Globus pallidus (tissue), 1 donor: ENCODE measurements at places on chromosomes 16 and 17.

DNA sequence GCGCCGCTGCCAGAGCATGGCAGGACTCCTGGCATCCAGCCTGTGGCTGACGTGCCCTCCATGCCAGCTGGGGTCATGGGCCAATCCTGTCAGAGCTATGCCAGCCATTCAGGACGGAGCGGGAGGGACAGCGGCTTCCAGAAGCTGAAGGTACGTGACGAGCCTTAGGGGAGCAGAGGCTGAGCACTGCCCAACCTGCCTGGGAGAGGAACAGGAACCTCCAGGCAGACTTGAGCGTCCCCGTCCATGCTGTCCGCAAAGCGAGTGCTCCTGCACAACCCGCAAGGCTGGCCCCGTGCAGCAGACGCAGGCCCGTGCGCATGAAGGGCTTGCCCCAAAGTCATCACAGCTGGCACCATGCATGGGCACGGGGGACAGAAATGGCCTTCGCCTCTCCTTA is 21.5 kb downstream of the NDUFAF8 start:
- no peak for DNase-seq

GRCh38 chr16:1181404-1182315 is 28.8 kb downstream of the CACNA1H start:
- DNase-seq = no peak

DNA sequence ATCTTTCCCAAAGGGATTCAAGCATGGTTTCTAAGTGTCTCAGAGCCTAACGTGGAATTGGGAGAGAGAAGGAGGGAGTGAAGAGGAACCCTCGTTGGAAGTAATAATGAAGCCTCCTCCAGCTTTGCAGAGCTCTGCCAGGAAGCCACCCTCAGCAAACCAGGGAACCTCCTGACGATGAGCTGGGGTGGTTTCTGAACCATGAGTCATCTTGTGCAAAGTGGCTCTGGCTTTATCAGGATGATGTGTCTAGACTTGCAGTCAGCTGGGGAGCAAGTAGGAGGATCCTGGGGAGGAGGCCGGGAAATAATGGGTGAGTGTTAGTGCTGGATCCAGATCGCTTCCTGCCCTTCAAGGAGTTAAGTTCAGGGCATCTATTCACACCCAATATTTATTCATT is 191.7 kb upstream of the RBFOX1 start:
- no peak for DNase-seq

DNA sequence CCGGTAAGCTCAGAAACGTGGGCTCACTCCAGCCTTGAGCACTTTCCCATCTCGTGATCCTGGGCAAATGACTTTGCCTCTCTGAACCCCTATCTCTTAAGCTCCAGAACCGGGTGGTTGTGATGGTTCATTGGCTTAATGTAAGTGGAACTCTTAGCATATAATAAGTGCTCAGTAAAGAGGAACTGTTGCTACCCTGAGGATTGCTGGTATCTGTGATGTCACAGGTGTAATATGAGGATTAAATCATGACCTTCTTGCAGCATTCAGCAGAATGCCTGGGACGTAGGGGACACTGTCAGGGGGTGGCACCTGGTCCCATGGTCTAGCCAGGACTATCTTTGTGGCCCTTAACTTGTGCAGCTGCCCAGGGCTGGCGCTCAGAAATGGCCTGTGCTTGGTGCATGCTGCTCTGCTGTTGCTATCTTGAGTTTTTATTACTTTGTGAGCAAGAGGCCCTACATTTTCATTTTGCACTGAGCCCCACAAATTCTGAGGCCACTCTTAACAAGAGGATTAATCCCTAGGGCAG is 68.8 kb downstream of the SREBF1 start:
- DNase-seq = no peak

DNA sequence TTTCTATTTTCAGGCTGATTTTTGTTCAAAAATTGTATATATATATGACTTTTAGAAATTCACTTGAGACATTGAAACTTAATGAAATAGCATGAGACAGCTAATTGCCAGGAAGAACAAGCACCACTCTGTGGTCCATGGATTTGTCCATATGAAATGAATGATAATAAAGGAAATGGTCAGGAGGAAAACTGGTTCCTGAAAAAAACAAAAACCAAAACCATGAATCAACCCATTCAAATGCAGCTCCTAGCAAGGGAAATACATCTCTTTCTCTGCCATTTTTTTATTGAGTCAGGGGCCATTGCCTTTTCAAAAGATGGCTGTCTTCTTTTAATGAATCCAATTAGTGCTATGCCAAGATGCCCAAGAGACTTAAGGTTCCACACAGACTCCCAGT is 230.7 kb downstream of the SLC39A11 start:
- DNase-seq = no peak

GRCh38 chr16:79316004-79316458 is 284.5 kb downstream of the MAF start:
- peak; percentile 14 for DNase-seq

DNA sequence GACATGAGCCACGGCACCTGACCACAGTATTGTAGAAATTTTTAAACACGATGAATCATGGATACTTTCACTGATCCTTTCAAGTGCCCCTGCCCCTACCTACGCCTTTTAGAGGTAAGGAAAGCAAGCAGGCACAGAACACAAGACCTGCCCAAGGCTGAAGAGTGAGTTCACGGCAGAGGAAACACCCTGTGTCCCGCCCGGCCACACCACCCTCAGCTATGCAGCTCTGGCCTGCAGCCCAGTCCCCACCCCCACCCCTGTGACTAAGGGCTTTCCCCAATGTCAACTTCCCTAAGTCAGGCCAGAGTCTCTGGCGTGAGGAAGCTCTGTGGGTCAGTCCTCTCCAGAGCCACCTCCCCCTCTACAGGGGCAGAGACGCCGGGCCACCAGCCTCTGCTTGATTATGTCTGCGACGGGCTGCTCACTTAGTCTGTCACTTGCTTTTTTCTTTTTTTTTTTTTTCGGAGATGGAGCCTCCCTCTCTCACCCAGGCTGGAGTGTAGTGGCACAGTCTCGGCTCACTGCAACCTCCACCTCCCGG is 8.4 kb downstream of the SLC16A5 start:
- DNase-seq = peak; percentile 34

GRCh38 chr17:44155488-44155887 is 13.8 kb downstream of the HROB start:
- DNase-seq = no peak

GRCh38 chr16:48153774-48154173 is 2.0 kb downstream of the ABCC12 start:
- DNase-seq = no peak

DNA sequence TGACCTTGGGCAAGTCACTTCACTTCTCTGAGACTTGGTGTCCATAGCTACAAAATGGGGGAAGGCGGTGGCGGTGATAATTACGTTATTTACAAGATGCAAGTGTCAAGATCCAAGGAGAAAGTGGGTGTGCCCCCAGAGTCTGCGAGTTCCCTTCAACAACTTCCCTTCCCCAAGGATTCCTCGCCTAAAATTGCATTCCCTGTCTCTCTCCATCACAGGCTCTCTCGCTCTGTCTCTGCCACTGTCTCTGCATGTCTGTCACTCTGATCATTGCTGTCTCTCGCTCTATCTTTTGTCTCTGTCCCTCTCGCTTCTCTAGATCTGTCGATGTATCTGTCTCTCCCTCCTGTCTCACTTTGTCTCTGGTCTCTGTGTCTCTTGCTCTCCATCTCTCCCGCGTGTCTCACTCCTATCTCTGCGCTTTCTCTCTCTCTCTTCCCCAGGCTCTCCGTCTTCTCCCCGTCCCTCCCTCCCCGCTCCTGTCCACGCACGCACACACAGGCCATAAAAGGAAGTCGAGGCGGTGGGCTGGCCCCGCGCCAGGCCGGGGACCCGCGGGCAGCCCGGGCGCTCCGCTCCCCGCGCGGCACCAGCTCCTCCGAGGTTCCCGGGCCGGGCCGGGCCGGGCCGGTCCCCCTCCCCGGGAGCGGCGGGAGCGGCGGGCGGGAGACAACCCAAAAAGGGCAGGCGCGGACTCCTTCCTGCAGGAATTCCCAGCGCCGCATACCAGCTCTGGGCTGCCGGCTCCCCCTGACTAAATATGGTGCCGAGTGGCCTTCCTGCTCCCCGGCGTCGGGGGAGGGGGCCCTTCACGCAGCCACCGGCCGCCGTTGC is 1.1 kb upstream of the MYH11 start:
- DNase-seq = no peak

- DNase-seq = no peak
These were observed 166.0 kb downstream of the PHKB start for GRCh38 chr16:47627085-47627639.

DNA sequence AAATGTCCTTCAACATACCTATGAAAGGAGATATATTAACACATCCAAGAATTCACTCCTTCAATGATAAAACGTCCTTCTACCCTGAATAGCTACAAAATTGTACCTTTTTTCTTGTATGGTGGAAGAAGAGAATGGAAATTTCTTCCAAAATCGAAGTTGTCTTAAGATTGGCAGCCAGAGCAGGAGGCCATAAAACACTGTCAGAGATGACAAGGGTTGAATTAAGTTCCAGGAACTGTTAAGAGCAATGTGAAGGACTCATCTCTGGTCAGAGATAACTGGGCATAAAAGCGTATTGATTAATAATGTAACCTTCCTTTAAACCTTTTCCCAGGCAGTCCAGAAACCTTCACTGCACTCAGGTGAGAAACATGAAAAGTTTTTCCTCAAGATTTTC is 12.9 kb upstream of the TOM1L1 start:
- DNase-seq = no peak

DNA sequence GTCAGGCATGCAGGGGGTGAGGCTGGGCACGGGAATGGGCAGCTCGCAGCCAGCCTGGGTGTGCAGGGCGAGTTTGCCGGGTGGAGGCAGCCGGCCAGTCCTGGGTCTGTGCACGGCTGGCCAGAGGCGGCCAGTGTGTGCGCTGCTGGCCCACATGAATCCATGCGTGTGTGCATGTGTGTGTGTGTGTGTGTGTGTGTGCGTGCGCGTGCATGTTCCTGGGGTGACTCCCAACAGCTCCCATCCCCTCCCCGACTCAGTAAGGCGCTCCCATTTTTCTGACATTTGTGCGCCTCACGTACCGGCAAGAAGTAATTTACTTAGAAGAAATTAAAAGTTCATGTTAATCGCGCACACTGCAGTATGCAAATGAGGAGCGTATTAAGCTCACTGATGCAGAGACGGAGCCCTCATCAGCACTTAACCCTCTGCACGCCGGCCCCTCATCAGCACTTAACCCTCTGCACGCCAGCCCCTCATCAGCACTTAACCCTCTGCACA is 55.4 kb upstream of the ACSF3 start:
- no peak for DNase-seq

GRCh38 chr17:66942451-66943264 is 21.8 kb upstream of the CACNG4 start:
- no peak for DNase-seq

DNA sequence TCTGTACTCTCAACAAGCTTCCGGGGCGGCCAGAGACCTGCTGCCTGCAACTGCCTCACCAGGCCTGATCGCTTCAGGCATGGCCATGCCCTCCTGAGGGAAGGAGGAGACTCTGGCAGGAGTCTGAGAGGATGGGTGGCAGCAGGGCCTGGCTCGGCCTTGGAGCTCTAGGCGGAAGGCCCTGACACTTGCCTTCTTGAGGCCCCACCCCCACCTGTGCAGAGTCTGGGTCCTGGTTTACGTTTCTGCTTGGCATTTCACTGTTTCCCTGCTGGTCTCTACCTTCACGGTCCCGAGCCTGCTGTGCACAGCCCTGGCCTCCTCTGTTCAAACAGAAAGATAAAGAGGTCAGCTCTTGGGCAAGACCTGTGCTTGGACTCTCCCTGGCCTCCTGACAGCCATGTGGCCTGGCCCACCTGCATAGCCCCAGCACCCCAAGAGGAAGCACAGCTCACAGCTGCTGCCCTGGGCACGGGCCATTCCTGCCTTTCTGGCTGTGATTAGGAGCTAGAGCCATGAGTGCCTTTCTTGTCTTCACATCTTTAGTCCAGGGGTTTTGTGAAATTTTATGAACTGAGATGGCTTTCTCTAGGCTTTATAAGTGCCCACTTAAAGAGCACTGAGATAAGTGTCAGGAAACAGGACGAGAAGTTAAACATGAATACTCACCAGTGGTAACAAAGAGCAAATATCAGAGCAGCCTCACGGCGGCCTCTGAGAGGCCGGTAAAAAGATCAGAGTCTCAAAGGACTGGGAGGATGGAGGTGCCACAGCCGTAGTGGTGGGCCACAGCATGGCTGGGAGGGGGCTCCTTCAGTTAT is 25.6 kb upstream of the MTSS2 start:
- DNase-seq = no peak

- no peak for DNase-seq
These were observed 44.0 kb downstream of the SOST start for GRCh38 chr17:43714465-43715149.

DNA sequence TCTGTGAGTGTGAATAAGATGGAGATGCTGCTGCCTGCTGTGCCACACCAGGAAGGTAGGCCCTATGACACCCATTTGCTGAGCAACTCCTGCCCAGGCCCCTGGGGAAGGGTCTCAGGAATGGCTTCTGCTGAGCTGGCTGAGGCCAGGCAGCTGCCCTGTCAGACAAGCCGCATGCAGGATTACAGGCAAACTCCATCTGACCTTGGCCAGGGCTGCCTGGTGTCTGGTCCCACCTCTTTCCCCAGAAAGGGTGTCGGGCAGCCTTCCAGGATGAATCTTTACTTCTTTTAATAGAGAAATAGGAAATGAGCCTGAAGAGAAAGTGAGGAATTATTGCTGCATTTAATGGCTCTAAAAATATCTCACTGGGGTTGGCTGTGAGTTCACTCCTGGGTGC is 182.5 kb downstream of the IRX5 start:
- no peak for DNase-seq

- DNase-seq = no peak
These were observed 5.2 kb upstream of the AATF start for GRCh38 chr17:36943250-36944191.

GRCh38 chr16:85583491-85584181 is 29.5 kb upstream of the GSE1 start:
- DNase-seq = no peak
